ENCODE measurements at places on chromosomes 2 and 18. TPM values are rescaled to one million over a fixed set of nuclear protein-coding genes. Genes with fewer than 3 reads are reported as not detected.
A peak's percentile ranks its signal among the peaks of the same experiment; 100 is the strongest.

DCDC2C gene
- total RNA-seq: not detected

DNA sequence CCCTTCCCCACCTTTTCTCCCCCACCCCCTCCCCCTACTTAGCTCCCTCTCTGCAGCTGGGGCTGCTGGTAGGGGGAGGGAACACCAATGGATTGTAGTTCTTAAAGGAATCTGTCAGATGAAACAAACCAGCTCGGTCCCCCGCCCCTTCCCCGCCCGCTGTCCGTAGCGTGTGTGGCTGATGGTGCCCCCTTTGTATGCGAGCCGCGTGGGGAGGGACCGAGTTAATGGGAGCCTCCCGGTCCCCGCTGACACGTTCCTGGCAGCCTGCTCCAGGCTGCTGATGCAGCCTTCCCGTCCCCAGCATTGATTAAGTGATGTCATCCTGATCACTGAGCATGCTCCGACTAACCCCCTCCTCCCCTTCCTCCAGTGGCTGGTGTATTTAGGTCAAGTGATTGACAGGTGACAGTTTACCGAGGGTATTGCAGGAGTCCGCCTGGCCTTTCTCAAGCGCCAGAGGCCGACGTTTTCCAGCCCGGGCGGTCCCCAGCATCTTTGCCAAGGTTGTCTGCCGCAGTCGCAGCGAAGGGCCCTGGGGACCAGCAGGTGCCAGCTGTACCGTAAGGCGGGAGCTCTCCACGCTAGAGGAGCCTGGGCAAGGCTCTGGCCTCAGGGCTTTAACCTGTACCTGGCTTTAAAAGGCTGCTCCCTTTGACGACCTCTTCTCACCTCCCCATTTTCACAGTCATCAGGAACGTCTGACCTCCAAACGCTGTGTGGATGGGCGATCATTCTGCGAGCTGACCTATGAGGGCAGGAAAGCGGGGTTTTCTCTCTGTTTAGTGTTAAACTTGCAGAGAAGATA is 1.8 kb downstream of the KIF5C start:
- DNase-seq: peak; percentile 72

- peak; percentile 88 for DNase-seq
Measured at GRCh38 chr2:237156031-237156856, 70.6 kb downstream of the COPS8 start.

DNA sequence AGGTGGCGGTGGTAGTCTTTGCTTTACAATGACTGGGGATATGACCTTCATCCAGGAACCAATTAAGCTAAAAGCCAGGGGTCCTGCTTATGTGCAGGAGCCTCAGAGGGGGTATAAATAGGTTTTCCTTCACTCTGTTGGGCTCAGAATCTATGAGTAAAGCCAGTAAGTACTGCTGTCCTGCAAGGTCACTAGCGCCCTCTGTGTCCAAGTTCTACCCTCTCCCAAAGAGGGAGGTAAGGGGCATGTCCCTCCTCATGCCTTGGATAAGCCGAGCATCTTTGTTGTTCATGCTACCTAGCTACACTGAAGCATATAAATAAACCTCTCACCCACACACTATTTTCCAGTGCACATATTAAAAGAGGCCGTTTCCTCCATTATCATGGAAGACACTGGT is 79.4 kb downstream of the SPRED2 start:
- no peak for DNase-seq

Measured in right cardiac atrium (tissue), 5 donors.